Left hindlimb (tissue), 1 donor: ENCODE measurements at places on chromosomes 7 and 10.

DNA sequence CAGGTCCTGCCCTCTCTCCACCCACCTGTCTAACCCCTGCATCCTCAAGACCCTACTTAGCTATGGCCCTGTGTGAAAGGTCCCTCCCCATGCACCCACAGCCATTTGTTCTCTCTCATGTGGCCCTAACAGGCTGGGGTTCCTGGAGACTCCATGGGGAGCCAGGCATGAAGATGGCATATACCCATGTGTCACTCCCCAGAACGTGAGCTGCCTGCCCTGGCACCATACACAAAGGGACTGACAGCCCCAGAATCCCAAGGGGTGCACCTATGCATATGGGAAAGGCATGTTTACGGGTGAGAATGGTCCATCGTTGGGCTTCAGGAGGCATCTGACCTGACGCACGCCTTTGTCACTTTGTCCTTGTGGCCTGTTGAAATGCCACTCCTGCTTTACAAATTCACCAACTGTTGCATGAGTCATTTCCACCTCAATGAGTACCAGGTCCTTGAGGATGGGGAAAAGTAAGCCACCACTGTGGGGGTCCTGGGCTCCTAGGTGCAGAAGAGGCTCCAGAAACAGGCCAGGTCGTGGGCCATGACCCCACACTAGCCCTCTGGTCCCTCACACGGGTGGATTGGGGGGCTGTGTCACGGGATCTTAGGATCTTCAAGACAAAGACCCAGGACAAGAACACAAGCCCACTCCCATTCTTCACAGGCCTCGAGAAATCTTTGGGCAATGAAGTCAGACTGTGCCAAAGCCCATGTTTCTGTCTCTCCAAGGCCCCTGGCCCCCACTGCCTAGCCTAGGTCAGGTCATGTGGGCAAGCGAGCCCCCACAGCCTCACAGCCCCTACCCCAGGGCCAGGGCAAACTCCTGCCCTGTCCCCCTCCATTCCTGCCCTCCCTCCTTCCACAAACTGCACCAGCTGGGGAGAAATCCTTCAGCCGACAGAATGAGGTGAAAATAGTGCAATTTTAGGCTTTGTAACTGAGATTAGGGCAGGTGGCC, 8.6 kb downstream of the GPRIN2 start:
- peak; percentile 25 for DNase-seq

DNA sequence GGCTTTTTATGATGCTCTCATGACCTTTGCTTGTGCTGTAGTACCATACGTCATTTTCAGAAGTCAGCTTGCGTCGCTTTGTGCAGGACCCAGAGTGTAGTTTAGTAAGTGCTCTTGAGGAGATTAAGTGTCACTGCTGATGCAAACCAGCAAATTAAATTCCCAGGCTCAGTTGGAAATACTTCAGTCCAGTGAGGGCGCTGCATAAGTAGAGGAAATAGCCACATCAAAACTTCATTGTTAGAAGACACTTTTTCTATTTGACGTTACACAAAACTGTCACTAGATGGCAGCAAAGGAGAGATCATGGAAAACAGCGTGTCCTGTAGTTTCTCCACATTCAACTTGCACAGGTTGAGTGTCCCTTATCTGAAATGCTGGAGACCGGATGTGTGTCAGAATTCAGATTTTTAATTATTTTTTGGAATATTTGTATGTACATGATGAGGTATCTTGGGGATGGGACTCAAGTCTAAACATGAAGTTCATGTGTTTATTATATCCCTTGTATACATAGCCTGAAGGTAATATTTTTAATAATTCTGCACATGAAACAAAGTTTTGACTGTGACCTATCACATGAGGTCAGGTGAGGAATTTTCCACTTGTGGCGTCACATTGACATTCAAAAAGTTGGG, 7.9 kb downstream of the ZNF22 start:
- peak; percentile 43 for DNase-seq

GRCh38 chr7:17015598-17016031, 133.8 kb upstream of the AGR3 start:
- no peak for DNase-seq

DNA sequence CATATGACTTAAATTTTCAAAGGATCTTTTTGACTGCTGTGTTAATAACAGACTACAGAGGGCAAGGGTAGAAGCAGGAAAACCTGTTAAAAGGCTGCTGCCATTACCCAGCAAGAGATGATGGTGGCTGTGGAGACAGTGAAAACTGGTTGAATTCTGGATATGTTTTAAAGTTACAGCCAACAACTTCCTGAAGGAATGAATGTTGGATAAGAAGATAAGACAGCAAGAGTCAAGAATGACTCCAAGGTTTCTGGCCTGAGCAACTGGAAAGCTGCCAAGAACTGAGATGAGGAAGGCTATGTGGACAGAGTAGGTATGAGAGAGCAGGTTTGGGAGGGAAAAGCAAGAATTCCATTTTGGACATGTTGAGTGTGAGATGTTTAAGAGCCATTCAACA, 19.1 kb downstream of the CNOT4 start:
- DNase-seq: no peak

DNA sequence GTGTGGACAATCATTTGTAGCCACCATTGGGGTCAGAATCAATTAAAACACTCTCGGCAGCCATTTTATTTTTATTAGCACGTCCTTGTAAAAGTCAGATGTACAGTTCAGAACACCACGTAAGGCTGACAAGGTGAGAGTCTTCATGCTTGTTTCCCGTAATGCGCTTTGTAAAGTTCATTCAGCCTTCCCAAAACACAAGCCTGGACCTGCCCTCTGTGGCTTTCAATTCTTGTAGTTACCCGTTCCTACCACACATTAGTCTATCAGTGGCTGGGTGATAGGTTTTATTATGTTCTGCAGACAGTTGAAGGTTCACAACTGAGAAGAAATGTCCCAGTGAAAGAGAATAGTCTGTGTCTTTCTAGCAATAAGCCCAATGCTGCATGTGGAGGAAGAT, 35.4 kb downstream of the GAD2 start:
- DNase-seq: no peak

- DNase-seq: no peak
Measured at GRCh38 chr10:86729677-86730076, 26.7 kb upstream of the BMPR1A start.

- no peak for DNase-seq
Measured at GRCh38 chr10:4061441-4061951, 276.5 kb upstream of the KLF6 start.
